ENCODE measurements at places on chromosomes 1 and 21.
A peak's percentile ranks its signal among the peaks of the same experiment; 100 is the strongest.

GRCh38 chr1:156291226-156292061 is 4.0 kb downstream of the GLMP start:
- no peak for DNase-seq

DNA sequence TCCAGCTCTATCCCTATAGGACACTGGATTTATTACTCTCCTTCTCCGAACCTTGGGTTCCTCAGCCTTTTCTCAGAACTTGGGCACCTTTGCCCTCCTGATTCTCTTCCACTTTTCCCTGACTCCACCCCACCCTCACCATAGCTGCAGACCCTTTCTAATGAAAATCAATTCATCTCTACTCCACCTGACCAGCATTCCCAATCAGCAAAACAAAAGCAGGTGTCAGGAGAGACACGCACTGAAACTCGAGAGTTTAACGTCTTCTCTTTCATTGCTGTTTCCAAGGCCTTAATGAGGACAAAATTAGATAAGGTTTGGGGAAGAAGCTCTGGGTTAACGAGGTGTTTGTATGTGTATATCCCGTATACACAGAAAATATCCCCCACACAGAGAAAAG is 208.8 kb downstream of the PLPP3 start:
- no peak for DNase-seq

- DNase-seq, result no peak
Measured at GRCh38 chr1:17013491-17014320, 2.0 kb upstream of the ATP13A2 start.

GRCh38 chr21:45078371-45078770 is 4.0 kb downstream of the ADARB1 start:
- no peak for DNase-seq

GRCh38 chr1:231818337-231818736 is 191.7 kb downstream of the DISC1 start:
- DNase-seq, result no peak

DNA sequence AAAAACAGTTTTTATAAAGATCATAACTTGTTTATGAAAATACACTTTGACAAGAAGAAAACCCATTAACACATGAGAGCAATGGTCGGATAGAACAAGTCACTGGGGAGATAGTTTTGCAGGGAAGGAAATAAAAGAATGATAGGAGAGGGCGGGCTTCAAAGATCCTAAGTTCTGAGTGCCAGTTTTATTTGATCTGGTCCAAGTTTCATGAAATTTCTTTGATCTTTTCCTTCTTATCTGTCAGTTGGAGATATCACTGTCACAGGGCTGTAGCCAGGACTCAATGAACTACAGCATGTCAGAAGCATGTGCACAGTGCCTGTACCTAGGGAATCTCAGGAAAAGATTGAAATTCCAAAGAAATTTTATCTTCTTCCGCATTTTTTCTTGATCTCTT is 36.5 kb downstream of the CHRM3 start:
- DNase-seq, result no peak

DNA sequence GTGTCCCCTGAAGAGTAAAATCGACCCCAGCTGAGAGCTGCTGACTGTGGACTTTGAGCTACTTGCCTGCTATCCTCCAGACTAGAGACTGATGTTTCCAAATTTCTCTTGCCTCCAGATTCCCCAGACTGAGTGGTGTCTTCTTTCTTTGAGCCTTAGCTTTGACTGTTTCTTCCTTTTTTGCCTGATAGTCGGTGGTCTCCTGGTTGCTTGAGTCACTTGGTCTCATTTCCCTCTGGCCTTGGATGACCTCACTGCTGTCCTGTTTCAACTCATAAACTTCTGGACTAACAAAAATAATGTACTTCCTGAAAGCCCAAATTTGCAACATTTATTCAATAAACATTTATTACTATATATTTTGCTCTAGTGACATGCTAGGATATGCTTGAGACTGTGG is 52.9 kb upstream of the DIPK1A start:
- no peak for DNase-seq

GRCh38 chr1:118753976-118754375 is 234.2 kb downstream of the TBX15 start:
- DNase-seq, result no peak

- no peak for DNase-seq
Measured at GRCh38 chr1:48556186-48556850, 84.3 kb upstream of the SPATA6 start.

GRCh38 chr1:25645637-25646400 is 29.2 kb downstream of the MAN1C1 start:
- no peak for DNase-seq

- DNase-seq, result peak; percentile 88
Measured at GRCh38 chr1:26472320-26472900, at the start of gene HMGN2. Gene HMGN2 (plus strand): TSS chr1:26472440. CDS start chr1:26472613, 173 bp downstream.

- no peak for DNase-seq
Measured at GRCh38 chr1:25858494-25858893, 763 bp downstream of the AUNIP start.

DNA sequence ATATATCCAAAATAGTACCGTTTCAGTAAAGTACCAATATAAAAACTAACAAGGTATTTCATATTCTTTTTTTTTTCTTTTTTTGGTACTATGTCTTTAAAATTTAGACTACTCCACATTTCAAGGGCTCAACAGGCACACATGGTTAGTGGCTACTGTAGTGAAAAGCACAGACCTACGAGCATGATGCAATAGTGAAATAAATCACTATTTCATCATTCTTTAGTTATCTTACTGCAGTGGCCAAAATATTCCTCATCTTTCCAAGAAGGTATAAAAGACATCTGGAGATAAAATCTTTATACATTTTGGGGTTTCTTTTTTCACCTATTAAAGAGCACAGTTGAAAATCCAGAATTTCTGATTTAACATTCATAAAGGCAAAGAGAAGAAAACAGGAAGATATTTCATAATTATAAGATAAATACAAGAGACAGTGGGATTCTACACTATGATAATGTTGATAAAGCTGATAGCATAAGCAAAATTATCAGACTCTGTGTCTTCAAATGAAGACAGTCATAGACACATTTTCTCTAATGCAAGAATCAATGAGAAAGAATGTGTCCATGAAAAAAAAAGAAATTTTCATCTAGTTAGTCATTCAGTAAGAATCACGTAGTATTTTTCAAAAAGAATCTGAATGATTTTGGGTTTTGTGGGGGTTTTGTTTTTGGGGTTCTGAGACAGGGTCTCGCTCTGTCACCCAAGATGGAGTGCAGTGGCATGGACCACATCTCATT is 41.9 kb downstream of the CEP170 start:
- DNase-seq, result no peak

- DNase-seq, result no peak
Measured at GRCh38 chr21:41170859-41171609, 3.1 kb downstream of the BACE2 start.

GRCh38 chr1:221813887-221814286 is 72.0 kb upstream of the DUSP10 start:
- no peak for DNase-seq

- no peak for DNase-seq
Measured at GRCh38 chr1:236627727-236628408, 23.6 kb upstream of the HEATR1 start.

- DNase-seq, result no peak
Measured at GRCh38 chr1:161890574-161890973, 124.5 kb downstream of the ATF6 start.

DNA sequence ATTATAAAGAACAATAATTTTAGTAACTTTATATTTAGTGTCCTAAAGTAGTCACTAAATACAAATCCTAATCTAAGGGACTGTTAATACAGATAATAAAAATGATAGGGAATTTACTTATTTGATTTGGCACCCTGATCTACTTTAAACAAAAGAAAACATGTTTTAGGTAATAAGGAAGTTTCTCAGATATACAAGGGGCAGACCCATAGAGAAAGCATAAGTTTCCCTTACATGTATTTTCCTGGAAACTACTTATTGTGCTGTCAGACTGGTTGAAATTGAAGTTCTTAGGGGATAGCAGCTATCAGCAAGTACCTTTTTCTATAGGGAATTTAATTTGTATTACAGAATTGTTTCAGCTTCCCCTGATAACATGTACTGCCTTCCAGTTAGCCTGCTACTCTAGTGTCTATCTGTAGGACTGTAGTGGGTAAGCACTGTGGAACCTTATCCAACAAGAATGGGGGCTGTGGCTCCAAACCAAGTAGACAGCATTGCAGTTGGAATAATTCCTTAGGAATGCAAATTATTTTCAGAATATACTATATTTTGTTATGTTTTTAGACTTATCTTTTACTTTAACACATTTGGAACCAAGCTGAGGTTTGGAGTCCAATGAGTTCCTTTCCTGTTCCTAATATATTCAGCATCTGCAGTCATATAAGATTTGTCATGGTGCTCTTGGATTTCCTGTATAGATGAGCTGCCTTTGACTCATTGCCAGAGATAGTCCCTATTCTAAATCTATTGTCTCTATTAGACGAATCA is 14.7 kb downstream of the MSH4 start:
- DNase-seq, result no peak

DNA sequence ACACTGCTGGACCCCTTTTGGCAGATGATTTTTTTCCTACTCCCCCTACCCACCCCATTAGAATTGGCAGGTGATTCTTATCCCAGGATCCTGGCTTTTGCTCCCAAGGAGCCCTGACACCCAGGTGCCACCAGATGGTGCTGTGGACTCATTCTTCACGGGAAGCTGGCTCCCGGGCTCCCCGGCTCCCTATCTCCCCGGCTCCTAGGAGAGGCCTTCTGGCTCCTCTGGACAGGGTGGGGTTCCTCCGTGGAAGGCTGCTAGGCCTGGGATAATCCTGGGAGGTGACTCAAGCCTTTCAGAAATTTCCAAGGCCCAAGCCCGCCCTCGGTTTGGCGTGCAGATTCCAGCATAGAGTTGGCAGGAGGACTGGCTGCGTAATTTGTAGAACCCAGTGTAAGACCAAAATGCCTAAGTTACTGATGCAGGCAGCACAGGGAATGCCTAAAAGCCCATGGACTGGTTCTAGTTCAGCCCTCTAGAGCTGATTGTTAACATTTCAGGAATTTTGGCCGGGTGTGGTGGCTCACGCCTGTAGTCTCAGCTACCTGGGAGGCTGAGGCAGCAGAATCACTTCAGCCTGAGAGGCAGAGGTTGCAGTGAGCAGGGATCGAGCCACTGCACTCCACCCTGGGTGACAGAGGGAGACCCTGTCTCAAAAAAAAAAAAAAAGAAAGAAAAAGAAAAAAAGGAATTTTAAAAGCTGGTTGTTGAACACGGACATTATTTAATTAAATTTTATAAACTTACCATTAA is 6.8 kb upstream of the BSDC1 start:
- DNase-seq, result peak; percentile 92

DNA sequence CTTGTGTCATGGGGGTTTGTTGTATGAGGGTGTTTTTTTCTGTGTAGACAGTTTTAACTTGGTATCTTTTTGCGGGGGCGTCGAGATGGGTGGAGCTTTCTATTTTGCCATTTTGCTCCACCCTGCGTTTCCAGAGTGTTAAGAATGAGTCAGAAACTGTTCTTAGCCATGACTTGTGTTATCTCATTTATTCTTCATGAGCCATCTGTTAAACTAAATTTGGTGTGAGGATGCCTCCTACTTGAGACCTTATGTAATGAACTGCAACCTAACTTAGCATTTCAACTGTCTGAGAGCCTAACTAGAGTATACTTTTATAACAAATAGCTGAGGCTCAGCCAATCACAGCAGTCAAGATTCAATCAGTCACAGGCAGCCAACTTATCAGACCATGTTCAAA is 1873.5 kb downstream of the NCAM2 start:
- no peak for DNase-seq

- no peak for DNase-seq
Measured at GRCh38 chr1:159992161-159992560, 38.1 kb upstream of the SLAMF9 start.

GRCh38 chr21:37748351-37748750 is 167.9 kb downstream of the KCNJ6 start:
- no peak for DNase-seq

DNA sequence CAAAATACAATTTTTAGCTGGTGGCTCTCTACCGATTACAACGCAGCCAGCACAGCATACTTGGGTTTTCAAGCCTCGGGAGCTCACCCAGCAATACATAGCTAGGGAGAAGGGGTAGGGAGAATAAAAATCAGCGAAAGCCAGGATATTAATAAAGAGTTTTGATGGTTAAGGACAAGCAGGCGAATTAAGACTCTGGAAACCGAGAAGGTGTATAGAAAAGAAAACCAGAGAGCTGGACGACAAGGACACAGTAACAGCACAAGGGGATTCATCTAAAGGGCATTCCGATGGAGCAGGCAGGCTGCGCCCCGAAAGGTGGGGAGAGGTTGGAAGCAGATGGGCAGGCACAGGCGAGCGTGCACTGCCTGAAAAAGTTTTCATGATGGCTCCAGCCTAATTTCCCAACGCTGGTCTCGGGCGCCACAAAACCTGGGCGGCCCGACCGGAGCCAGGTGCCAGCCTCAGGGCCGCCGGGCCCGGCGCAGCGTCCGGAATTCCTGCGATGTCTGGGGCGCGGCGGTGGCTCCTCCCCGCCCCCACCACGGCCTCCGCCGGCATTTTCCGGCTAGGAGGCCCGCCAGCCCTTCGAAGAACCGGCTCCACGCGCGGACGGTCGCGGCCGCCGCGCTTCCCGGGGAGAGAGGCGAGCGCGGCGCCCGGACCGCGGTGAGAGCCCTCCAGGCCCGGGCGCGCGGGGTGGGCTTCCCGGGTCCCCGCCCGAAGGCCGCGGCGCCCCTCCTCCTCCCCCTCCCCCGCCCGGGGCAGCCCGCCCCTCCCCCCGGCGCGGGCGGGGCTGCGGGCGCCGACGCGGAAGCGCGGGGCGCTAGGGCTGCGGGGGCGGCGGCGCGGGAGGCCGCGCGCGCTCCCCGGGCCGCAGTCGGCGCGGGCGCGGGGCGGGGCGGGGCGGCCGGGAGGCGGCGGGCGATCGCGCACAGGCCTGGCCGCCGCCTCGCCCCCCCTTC is 774 bp upstream of the DYRK1A start:
- DNase-seq, result peak; percentile 43

GRCh38 chr1:246166841-246167240 is 340.2 kb downstream of the SMYD3 start:
- DNase-seq, result no peak

DNA sequence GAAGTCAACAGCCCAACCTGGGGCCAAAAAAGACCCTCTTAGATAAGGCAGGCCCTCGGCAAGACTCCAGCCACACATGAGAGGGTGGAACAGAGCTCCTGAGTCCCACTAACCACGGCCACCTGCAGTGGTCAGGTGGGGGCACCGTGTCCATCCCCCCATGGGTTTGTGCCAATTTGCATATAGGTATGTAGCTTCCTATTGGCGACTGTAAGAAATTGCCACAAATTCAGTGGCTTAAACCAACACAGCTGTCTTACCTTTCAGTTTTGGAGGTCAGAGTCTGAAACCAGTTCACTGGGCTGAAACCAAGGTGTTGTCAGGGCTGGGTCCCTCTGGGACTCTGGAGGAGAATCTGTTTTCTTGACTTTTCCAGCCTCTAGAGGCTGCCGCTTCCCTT is 59.3 kb downstream of the COL18A1 start:
- DNase-seq, result no peak

Measured in HAP-1 (cell line).